Effector memory CD4-positive, alpha-beta T cell (primary cell): ENCODE measurements at places on chromosomes 5 and 9.

DNA sequence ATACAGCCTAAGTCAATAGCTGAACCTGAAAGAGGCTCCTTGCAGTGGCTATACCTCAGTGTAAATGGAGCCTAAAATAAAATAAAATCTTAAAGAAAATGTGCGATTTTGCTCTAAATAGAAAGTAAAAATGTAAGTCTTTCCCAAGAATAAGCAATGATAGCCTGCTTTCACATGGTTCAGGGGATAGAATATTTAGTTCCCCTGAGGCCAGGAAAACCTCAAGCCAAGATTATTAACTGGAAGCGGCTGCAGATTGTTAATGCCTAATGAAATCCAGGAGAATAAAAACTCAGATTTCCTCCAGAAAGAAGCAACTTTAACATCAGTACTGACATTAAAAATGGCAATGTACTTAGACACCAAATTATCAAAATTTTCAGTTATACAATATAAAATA lies 463.7 kb downstream of the CYLC2 start:
- no peak for DNase-seq

DNA sequence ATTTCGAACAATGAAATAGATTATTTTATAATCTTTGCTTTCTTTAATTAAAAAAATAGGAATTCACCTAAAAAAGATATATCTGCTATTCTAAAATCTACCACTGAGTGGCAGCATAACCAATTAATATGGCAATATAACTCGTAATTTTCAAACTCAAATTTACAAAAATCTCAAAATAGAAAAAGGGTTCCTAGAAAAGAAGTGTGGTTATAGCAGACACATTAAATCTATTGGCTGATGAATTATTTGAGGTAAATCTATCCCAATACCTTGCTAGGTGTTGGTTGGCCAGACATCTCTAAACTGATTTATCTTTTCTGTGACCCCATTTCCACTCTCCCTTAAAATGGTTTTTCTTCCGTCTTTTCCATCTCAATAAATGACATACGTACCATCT lies 30.2 kb upstream of the NRG2 start:
- no peak for DNase-seq

GRCh38 chr5:76787237-76787636 lies 31.6 kb upstream of the F2RL1 start:
- DNase-seq = no peak

DNA sequence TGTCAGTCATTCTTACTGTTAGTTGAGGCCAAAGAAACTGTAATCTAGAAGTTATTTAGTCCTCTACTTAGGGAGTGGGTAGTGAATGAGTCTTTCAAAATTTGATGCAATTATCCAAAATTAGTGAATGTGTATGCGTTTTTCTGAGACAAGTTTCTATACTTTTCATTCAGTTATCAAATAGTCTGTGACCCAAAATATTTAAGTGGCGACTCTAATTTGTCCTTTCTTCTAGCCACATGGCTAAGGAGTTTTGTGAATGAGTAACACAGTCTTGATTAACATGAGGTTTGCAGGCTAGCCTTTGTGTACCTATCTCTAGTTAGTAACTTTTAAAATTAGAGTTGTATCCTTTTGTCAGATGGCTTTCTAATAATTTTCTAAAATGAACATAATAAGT lies 45.6 kb downstream of the COMMD10 start:
- DNase-seq = no peak

GRCh38 chr5:142915813-142916424 lies 145.7 kb downstream of the ARHGAP26 start:
- no peak for DNase-seq

DNA sequence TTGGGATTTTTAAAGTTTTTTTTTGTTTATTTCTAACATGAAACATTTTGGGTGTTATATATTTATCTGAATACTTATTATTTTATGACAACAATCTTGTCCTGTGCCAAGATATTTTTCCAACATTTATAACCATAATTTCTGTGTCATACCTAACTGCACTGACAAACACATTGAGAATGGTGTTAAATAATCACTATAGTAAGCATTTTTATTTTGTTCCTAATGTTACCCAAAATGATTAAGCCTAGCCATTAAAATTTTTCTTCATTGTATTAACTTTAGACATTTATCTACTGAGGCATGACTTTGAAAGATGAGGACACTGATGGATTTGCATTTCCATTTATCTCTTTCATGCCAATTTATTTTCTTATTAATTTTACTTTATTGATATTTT lies 91.6 kb upstream of the STK32A start:
- no peak for DNase-seq

GRCh38 chr5:117210796-117211195 lies 636.2 kb upstream of the SEMA6A start:
- DNase-seq = no peak

- DNase-seq = no peak
Measured at GRCh38 chr5:14946815-14947620, 75.4 kb upstream of the ANKH start.

DNA sequence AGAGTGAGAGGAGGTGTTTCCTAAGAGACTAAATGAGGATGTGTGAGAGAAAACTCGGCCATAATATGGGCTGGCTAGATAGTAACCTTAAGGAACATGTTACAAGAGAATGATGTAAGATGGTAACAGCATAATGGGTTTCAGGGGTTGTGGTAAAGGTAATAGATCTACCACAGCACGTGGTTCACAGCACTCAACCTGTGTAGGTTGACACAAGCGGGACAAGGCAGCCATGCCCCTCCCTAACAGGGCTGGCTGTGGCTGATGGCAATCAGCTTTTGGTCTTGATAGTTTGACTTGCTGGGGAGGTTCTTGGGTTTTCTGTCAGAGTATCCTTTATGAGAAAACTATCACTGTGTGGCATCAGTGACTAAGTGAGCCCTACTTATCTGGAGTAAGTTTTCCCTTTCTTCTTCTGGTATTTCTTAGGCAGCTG lies 138.6 kb downstream of the TRIO start:
- DNase-seq = no peak

- DNase-seq = no peak
Measured at GRCh38 chr5:76476474-76477038, 73.5 kb downstream of the IQGAP2 start.

DNA sequence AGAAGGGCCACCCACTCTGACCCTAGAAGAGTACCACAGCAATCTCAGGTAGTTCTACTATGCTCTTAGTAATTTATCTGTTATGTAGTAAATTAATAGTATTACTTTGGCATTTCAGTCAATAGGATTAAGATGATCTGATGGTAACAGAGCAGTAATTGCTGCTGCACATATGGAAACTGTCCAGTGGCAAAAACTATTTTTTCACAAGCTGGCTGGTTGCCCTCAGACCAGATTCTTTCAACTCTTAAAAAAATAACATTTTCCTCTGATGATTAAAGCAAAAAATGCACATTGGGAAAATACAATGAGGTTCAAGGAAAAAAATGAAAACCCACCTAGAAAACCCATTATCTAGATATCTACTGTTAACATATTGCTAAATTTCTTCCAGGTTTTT lies 19.7 kb downstream of the GLRA1 start:
- no peak for DNase-seq

GRCh38 chr5:14816999-14817761 lies 54.4 kb downstream of the ANKH start:
- no peak for DNase-seq

DNA sequence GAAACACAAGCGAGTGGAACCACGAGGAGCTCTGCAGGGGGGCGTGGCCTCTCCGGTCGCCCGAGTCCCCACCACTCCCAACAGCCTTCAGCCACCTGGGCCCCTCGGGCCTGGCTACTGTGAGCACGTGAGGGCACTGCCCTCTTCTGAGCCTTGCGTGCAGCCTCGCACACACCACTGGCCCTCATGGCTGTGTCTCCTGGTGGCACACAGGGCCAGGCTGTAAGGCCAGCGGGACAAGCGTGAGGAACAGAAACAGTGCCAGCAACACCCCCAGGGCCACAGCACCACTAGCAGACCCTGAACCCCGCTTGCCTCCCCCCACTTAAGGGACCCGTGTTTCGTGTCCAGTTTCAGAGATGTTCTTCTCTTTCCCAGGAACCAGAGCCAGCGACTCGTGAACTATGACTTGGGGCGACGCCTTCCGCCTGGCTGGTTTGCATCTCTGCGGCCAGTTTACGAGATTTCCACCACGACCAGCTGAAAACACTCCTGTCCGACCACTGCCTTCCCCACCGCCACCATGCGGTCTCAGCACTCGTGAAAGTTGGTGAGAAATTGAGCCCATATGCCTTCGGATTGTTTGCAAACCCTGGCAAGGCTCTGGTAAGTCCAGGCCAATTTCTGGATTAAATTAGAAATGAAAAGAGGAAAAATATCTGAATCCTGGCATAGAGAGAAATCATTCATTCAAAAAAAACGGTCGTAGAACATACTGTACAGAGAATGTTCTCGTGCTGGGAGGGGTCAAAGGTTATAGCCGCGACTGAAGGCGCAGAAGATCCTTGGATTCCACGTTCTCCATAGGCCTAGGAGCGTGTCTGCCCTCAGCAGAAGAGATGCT lies 135.6 kb downstream of the ZNF354C start:
- DNase-seq = no peak

- DNase-seq = no peak
Measured at GRCh38 chr5:1318659-1319251, 23.9 kb upstream of the TERT start.

DNA sequence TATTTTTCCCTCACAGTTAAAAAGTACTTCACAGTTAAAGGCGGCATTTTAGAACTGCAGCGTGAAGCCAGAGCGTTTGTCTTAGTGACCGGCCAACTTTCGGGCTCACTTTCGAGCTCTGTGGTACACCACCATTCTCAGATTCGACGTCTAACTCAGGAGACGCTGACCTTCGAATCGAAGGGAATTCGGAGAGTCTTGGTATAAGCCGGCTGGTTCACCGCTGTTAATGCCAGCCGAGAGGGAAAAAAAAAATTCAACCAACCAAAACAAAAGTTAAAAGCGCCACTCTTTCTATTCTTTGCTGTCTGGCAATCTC lies 544 bp upstream of the SNX24 start:
- no peak for DNase-seq

DNA sequence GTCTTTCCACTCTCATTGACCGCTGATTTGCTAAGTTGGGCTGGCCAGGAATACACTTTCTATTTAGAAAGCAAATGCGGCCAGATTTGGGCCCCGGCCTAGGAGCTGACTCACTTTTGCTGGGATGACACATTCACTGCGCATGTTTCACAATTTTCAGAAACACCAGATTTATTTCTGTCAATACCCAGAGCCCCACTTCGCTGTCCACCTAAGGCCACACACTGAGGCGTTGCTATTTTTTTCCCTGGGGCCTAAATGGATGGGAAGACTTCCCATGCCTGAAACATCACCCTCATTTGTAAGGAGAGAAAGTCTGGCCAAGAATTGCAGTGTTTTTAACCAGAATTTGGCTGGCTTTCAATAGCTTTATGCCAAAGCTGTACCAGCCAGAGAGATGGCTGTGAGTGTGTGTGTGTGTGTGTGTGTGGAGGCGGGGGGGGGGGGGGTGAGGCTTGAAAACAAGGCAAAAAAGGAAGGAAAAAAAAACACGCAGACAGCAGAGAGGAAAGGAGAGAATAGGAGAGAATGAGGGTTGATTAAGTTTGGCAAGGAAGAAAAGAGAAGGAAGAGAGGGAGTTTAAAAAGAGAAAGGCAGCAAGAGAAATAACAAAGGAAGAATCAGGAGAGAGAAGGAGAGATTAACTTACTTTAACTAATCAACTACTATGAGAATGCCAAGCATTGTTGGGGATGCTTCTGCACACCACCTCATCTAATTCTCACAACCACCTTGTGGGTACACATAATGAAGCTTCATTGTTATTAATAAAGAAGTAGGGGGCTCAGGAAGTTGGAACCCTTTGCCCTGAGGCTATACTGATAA lies 261.4 kb upstream of the KLF4 start:
- no peak for DNase-seq

DNA sequence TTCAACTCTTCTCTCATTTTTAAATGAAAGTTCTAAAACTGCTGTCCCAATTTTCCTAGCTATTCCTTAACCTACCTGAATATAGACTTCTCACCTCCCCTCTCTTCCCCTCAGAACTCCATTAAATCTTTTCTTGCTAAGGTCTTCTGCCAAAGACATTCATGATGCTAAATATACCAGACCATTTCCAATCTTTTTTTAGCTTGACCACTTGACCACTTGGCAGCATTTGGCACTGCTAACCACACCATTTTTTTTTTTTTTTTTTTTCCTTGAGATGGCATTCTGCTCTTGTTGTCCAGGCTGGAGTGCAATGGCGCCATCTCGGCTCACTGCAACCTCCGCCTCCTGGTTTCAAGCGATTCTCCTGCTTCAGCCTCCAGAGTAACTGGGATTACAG lies 3.6 kb upstream of the ZNF131 start:
- no peak for DNase-seq

DNA sequence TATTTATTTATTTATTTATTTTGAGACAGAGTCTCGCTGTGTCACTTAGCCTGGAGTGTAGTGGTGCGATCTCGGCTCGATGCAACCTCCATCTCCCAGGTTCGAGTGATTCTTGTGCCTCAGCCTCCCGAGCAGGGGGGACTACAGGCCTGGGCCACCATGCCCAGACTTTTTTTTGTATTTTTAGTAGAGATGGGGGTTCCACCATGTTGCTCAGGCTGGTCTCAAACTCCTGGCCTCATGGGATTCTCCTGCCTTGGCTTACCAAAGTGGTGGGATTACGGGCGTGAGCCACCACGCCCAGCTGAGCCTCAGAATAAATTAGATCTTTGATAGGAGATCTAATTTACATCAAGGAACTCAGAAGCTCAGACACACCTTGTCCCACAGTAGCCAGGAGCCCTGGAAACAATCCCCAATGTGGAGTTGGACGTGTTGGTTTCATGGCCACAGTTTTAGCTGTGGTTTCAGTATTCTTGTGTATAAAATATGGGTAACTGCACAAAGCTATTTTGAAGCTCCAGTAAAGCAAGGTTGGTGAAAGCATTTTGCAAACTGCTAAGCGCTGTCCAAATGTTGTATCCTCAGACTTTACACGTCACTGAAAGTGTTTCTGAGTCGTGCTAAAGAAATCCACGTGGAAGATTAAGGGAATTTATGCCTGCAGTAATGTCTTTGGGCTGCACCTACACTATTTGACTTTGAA lies 3.0 kb upstream of the HNRNPAB start:
- DNase-seq = no peak

DNA sequence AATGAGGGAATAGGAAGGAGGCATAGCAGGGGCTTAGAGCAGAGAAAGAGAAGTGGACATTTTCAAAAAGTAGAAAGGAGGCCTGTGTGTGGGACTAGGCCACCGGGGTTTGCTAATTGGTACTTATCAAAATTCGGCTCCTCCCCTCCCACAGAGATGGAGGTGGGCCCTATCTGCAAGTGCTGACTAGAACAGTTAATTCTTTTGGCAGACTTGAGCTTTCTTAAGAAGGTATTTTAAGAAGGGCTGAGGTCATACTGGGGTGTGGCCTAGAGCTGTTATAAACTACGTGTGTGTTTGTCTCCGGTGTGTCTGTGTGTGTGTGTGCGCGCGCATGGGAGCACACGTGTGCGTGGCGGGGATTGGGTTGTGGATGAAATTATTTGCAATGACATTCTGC lies 1086.5 kb downstream of the EFNA5 start:
- DNase-seq = no peak

GRCh38 chr5:2374703-2375102 lies 376.8 kb downstream of the IRX2 start:
- DNase-seq = no peak
